ENCODE measurements at places on chromosomes 5 and 9. TPM values are rescaled to one million over a fixed set of nuclear protein-coding genes. Genes with fewer than 3 reads are reported as not detected.

DNA sequence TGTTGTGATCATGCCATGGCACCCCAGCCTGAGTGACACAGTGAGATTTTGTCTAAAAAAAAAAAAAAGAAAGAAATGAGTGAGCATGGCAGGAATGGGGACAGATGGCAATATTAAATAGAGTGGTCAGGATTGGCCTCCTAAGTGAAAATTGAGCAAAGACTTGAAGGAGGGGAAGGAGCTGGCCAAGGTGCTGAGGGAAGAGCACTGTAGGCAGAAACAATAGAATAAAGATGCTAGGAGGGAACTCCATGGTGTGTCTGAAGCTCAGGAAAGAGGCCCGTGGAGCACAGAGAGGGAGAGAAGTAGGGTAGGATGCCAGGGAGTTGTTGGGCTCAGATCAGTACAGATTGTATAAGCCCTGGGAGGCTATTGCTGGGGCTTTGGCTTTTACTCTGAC lies 64.4 kb upstream of the PCAT7 start:
- DNase-seq = no peak

CSF1R gene
- not detected for total RNA-seq

DNA sequence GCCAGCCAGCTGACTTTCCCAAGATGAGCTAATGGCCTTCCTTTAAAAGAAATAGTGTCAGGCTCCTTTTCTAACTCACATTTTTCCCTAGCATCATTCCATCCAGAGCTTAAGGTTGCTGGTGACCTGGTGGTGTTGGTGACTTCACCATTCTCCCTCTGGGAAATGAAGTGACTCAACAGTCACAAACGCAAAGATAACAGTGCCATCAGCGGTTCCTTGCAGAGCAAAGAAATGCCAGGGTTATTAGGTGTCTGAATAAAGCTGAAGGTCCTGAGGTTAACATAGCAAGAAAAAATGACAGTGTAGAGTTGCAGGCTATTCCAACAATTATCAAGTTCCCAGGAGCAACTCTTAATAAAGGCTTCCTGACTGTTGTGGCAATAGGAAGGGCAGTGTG lies 111.8 kb upstream of the SLC44A1 start:
- DNase-seq = peak; percentile 76

DNA sequence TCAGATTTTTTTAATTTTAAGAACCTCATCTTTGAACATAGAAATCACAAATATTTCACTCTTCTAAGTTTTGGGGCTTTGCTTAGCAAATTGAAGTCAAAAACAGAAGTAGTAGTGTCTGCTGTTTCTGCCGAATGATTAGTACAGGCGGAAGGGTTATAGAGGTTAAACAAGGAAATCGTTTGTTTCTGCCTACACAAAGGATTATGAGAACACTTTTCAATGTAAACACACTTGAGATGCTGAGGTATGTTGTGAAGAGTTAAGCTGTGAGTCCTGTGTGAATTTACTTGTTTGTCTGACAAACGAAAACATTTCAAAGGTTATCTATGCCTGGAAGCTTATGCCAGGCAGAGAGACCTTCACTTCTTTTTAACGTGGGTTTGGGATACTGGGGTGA lies 224.8 kb downstream of the CETN3 start:
- no peak for DNase-seq

DNA sequence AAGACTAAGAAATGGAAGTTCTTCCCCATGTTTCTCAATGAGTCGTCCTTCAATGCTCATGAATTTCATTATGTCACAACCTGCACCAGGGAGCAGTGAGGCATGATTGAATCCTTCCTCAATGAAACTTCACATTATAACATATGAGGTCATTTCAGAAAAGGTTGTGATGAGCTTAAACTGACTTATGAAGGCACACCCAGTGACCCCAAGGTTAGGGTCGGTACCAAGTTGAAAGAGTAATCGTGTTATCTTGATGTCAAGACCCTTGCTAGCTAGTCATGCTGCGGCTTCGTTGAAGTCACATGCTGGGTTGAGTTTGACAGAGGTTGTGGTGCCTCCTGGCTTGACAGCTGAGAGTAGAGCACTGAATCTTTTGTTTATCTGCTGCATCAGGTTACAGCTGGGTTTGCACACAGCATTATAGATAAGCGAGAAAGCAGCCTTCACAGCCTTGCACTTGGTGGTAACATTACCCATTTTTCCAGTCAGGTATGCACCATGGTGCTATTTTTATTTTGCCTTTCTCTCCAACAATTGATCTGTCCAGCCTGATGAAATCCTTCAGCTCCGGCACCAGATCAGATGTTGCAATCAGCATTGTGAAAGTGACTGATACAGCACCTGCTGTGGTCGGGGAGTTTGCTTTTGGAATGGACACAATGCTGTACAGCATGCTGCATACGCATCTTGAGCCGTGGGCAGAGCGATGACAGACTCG lies 133.2 kb downstream of the ERCC6L2 start:
- no peak for DNase-seq

DNA sequence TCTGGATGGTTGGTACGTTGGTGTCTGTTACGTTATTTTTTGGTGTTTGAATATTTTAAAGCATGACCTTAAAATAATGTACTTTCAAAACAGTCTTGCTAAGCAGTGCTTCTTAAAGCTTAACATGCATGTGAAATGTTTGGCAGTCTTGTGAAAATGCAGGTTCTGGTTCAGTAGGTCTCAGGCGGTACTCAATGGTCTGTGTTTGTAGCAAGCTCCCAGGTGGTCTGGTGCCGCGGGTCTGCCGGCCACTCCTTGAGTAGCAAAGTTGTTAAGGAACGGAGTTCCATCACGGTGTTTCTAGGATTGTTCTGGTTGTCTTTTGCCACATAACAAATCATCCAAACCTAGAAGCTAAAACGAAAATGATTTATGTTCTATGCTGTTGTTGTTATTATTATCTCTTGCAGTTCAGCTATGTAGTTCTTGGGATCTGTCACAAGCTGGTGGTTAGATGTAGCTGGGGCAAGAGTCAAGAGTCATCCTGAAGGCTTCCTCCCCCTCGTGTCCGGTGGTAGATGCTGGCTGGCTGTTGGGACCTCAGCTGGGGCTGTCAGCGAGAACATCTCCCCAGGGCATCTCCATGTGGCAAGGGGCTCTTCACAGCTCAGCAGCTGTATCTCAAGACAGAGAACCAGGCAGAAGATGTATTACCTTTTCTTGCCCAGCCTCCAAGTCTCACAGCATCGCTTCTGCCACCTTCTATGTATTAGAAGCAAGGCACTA lies 186.8 kb downstream of the PALM2AKAP2 start:
- DNase-seq = no peak

DNA sequence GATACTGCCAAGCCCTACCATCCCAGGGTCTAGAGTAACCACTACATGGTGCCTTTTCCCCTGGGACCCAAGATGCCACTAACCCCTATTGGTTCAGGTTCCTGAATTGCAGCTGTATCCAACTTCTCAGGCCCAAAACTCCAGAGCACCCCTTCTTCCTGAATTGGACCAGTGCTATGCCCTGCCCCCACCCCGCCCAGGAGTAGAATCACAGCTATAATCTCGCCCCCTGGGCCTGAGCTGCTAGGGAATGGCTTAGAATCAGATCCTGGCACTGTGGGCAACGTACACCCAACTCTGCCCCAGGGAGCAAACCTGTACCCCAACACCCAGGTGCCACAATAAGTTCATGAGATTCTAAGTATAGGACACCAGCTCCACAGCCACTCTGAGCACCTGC lies 206.3 kb downstream of the CACNA1B start:
- no peak for DNase-seq

GRCh38 chr5:150987746-150988145 lies 32.6 kb upstream of the GPX3 start:
- no peak for DNase-seq

GRCh38 chr5:149422366-149423048 lies 43.4 kb upstream of the IL17B start:
- DNase-seq = no peak

GRCh38 chr9:34876096-34876495 lies 82.0 kb upstream of the PHF24 start:
- DNase-seq = no peak

- DNase-seq = no peak
Observed at GRCh38 chr9:135239100-135239768, 151.8 kb downstream of the OLFM1 start.

DNA sequence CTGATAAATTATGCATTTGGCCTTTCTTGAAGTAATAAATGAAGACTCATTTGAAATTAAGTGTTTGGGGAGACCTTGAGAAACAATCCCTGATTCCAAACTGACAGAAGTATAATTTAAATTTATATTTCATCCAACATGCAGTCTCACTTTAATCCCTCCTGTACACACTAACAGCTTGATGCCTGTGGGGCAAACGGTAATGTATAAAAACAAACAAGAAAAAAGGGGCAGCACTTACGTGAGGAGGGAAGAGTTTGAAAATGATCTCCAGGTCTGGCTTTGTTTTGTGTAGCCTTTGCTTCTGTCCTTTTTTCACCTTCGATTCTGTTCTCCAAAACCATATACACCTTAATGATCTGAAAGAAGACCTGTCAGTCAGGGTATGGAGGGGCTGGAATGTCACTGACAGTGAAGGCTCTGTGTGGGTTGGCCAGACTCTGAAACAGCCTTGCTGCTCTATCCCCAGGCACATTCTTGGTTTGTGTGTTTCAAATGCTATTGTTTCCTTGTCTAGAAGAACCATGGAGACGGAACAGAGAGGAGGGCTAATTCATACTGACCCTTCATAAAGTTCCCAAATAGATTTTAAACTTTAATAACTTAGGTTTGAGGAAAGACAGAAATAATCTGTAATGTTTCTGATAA lies 338.2 kb upstream of the WWC1 start:
- DNase-seq = no peak

DNA sequence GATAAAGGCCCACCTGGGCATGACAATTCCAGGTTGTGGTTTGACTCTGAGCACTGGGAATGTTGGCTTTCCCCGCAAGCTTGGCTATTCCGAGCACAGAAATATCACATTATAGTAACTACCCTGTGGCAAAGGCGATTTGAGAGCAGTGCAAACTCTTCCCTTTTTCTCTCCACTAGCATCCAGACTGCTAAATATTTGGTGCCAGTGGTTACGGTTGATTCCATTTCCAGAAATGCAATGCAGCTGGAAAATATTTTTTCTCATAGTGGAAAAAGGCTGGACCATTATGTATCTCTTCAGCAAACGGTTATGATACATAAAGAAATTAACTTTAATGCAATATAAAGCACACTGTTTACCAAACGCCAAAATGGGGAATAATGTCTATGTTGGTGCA lies 158.0 kb downstream of the ENC1 start:
- no peak for DNase-seq

DNA sequence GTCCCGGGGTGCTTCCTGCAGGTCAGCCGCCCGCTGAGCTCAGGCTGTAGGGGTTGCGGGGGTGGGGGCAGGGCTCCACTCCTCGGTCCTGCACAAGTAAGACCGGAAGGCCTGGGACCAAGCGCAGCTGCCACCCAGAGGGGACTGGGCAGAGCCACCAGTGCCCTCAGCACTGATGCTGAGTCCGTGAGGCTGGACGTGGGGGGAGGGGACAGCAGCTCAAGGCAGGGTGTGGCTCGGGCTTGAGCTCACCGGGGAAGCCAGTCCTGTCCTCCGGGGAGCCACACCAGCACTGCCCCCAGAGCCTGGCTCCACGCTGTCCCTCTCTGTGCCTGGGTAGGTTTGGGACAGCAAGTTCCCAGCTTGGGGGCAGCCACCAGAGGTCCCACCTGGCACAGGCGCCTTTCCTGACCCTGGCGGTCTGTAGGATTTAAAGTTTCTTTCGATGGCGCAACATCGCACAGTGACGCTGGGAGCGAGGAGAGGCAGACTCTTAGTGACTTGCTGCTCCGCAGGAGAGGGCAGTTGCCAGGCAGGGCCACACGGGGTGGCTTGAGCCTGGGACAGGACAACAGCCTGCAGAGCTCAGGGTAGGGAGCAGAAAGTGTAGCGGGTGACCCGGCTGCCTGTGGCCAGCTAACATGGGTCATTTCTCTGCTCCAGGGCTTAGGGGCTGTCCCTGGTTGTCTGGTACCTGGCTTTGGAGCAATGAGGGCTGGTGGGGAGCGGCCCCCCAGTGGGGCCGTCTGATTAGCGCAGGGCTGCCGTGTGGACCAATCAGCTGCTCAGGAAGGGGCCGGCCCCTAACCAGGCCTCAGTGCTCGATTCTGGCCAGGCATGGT lies 5.7 kb downstream of the LCN1 start:
- no peak for DNase-seq

ADAMTSL2 gene
- not detected for total RNA-seq

DNA sequence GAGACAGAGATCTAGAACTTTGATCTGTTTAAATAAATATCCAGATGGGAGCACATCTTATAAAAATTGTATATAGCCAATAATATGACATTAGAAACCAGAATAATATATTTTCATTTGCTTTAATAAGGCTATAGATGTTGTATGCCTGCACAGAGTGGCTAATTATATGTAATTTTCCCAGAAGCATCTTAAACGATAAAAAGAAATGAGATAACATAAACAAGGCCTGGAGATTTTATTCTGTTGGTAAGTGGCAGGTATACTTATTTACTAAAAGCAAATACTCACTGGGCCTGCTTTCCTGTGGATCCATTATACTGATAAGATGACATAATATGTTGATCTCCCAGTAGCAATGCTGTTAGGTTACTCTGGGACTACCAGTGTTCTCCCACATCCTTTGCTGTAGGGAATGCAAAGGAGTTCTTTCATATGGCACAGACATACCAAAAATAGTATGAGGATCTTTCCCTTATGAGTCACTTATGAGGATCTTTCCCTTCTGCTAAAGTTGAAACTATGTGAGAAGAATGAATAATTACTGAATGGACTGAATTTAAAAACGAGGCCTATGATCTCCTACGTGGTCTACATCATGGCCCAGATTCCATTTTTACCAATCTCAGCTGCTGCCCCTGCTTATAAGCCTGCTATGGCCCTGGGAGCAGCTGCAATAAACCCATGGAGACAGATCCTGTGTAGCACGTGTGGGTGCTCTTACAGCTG lies 112.1 kb downstream of the NUDT12 start:
- no peak for DNase-seq

LCN9 gene
- total RNA-seq = not detected

GRCh38 chr9:29575219-29575618 lies 2001.9 kb upstream of the C9orf72 start:
- no peak for DNase-seq

TAF11L10 gene
- not detected for total RNA-seq

PCDH1 gene
- total RNA-seq = 1.2 TPM

- no peak for DNase-seq
Observed at GRCh38 chr5:136191304-136192014, 1.5 kb downstream of the SMIM32 start.

GRCh38 chr5:171570244-171570825 lies 150.9 kb downstream of the FGF18 start:
- no peak for DNase-seq

- no peak for DNase-seq
Observed at GRCh38 chr9:16043756-16044578, 491.1 kb downstream of the CCDC171 start.

PLGRKT gene
- total RNA-seq = 19.7 TPM

GRCh38 chr5:36502608-36503007 lies 103.8 kb upstream of the SLC1A3 start:
- DNase-seq = peak; percentile 100

FBXL7 gene
- total RNA-seq = 5.0 TPM

DNA sequence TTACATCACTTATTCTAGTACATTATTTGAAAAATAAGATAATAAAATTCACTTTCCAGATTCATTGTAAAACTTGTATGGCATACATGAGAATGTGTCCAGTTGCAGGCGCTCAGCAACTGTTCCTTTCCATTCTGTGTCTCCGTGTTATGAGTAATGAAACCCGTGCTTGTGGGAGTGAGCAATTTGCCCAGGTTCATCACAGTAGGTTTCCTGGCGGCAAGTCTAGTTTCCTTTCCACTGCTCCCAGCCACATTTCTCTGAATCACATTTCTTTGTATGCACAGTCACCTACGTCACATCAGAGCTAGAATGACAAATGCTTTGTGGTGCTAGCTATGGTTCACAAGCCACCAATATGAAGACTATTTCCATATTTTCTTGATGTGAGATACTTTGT lies 39.9 kb downstream of the MOCS2 start:
- DNase-seq = peak; percentile 19

SLC36A3 gene
- not detected for total RNA-seq

All from H4 (cell line).